ENCODE measurements at places on chromosomes 12 and 14. TPM values are rescaled to one million over a fixed set of nuclear protein-coding genes. Genes with fewer than 3 reads are reported as not detected.

GRCh38 chr14:37285220-37285619 is 87.5 kb downstream of the MIPOL1 start:
- H3K4me3 ChIP-seq: no peak overlapping the region
- no peak overlapping the region for H3K27ac ChIP-seq
- no peaks in the 10 kb centered on the region for H3K36me3 ChIP-seq
- no peaks in the 10 kb centered on the region for H3K27me3 ChIP-seq
- no peak for DNase-seq

DNA sequence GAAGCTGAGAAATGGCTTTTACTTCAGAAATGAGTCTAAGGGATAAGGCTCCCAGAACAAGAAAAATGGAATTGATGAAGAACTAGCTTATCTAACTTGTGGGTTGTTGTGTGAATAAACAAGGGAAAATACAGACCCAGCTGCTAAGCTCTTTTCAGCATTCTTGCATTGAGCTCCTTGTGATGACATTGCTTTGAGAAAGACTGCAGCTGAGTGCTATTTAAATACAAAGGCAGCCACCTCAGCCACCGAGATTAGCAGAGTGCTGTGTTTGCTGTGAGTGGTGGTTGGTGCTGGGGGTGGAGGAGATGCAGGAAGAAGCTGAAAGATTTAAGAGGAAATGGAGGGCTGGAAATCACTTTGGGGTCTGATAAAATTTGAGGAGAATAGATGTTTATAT is 396.0 kb upstream of the PRICKLE1 start:
- H3K36me3 ChIP-seq: no peaks in the 10 kb centered on the region
- peaks cover 22% of the 10 kb centered on the region for H3K4me1 ChIP-seq
- H3K4me3 ChIP-seq: no peak overlapping the region
- no peaks in the 10 kb centered on the region for H3K27me3 ChIP-seq
- no peak for DNase-seq

- DNase-seq: no peak
- peaks cover 9% of the 10 kb centered on the region for H3K27me3 ChIP-seq
- no peaks in the 10 kb centered on the region for H3K4me1 ChIP-seq
- no peak overlapping the region for H3K27ac ChIP-seq
- H3K4me3 ChIP-seq: no peak overlapping the region
- no peaks in the 10 kb centered on the region for H3K36me3 ChIP-seq
Observed at GRCh38 chr12:4091016-4091743, 182.4 kb upstream of the CCND2 start.

Gene PRH2
- not detected for total RNA-seq

Gene ANO2
- not detected for total RNA-seq

- no peak for DNase-seq
- no peak overlapping the region for H3K4me3 ChIP-seq
- no peaks in the 10 kb centered on the region for H3K36me3 ChIP-seq
- peaks cover 32% of the 10 kb centered on the region for H3K4me1 ChIP-seq
Observed at GRCh38 chr12:53506450-53506785, 866 bp downstream of the NPFF start.

DNA sequence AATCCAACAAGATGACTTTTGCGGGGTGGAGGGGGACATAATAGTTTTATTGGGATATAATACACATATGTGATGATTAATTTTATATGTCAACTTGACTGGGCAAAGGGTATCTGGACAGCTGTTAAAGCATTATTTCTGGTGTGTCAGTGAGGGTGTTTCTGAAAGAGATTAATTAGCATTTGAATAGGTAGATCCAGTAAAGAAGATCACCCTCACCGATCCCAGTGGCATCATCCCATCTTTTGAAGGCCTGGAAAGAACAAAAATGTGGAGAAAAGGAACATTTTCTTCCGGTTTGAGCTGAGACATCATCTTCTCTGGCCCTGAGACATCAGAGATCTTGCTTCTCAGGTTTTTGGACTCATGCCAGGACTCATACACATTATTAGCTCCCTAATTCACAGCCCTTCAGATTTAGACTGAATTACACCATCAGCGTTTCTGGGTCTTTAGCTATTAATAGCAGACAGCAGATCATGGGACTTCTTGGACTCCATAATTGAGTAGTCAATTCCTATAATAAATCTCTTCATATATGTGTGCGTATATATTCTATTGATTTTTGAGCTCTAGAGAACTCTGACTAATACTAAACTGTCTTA is 283.6 kb downstream of the PCNX1 start:
- H3K4me1 ChIP-seq: no peaks in the 10 kb centered on the region
- H3K27ac ChIP-seq: no peak overlapping the region
- no peaks in the 10 kb centered on the region for H3K27me3 ChIP-seq
- no peaks in the 10 kb centered on the region for H3K36me3 ChIP-seq

Gene PLBD1
- total RNA-seq: 0.51 TPM

GRCh38 chr12:28631831-28632230 is 441.6 kb downstream of the CCDC91 start:
- no peaks in the 10 kb centered on the region for H3K4me1 ChIP-seq
- no peaks in the 10 kb centered on the region for H3K36me3 ChIP-seq
- H3K4me3 ChIP-seq: no peak overlapping the region
- no peaks in the 10 kb centered on the region for H3K27me3 ChIP-seq
- H3K27ac ChIP-seq: no peak overlapping the region

DNA sequence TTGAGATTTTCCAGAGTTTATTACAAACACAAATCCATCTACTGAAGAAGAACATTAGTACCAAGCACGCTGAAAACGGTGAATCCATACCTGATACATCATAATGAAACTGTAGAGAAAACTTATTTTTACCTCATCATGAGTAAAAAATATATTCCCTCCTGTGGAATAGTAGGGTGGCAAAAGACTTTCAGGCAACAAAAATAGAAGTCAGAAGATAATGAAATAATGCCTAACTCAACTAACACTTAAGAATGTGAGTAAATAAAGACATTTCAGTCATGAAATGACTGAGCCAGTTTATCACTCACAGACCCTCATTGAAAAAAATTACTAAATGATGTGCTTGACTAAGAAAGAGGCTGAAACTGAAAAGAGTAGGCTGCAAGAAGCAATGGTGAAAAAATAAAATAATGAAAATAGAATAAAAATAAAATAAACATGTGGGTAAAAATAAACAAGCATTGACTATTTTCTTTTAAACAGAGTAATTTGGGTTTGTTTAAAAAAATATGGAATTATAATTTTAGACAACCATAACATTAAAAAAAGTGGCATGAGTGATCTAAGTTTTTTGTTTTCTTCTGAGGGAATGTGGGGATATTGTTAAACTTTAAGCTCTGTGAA is 148.6 kb downstream of the ASCL1 start:
- DNase-seq: no peak
- H3K27ac ChIP-seq: no peak overlapping the region

Gene SERPINA3
- 0.89 TPM for total RNA-seq

Gene RASSF9
- 0.89 TPM for total RNA-seq

DNA sequence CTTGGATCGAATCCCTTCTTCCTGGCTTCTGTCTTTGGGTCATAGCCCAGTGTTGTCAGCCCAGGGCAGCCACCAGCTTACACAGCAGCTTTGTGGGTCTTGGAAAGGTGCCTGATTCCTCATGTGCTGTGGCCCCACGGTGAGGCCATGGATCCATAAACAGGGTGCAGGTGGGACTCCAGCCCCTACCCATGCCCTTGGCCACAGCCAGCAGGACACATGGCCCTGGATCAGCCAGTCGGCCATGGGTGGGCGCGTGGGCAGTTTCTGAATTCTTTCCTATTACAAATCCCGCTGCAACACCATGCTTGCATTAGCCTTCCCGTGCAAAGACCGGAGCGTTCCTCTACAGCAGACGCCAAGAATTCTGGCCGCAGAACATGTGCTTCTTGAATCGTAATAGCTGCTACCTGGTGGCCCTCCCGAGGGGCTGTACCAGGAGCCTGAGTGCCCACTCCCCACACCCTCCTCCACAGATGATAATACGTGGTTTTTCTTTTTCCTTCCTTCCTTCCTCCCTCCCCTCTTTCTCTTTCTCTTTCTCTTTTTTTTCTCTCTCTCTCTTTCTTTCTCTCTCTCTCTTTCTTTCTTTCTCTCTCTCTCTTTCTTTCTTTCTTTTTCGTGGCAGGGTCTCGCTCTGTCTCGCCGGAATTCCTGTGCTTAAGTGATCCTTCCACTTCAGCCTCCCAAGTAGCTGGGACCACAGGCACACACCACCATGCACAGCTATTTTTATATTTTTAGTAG is 2.9 kb upstream of the MMP17 start:
- H3K27me3 ChIP-seq: no peaks in the 10 kb centered on the region
- peak; percentile 93 for DNase-seq
- peak overlapping the region; percentile 64 for H3K4me3 ChIP-seq
- H3K4me1 ChIP-seq: peaks cover 9% of the 10 kb centered on the region
- peak overlapping the region; percentile 51 for H3K27ac ChIP-seq
- no peaks in the 10 kb centered on the region for H3K36me3 ChIP-seq

Gene TOMM20L
- total RNA-seq: not detected

Gene POTEG
- total RNA-seq: not detected

DNA sequence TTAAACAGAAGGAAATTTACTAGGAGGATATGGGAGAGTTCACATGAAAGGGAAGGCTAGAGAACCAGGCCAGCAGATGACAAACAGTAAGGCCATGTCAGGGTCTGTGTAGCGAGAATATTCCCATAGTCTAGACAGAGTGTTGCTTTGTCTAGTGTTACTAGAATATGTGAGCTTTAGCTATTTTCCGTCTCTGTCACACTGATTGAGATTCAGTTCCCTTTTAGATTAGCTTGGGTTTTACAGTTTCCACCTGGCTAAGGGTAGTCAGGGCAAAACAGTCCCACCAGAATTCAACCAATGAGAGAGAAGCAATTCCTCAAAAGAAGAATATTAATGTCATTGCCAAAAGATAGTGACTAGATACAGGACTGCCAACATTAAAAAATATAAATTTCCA is 82.8 kb upstream of the MDM1 start:
- H3K27ac ChIP-seq: no peak overlapping the region
- H3K4me1 ChIP-seq: peaks cover 21% of the 10 kb centered on the region
- no peaks in the 10 kb centered on the region for H3K27me3 ChIP-seq

DNA sequence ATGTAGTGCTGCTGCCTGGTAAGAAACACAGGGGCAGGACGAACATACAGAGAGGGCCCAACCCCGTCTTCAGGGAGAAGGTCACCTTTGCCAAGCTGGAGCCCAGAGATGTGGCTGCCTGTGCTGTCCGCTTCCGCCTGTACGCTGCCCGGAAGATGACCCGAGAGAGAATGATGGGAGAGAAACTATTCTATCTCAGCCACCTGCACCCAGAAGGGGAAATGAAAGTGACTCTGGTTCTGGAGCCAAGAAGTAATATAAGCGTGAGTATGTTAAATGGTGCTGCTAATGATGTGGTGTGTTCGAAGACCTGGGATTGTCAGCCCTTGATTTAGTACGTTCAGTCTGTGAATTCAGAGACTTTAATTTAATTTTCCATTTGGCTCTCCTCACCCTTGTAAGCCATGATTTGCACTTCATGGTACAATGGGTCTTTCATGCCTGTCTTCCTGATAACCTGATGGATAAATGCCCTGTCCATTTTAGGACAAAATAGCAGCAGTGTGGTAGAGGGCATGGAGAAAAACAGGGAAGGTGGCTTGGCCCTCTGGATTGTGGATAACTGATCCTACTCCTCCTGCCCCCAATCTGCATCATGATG is 318.9 kb downstream of the SNAPC1 start:
- H3K27me3 ChIP-seq: peaks cover 6% of the 10 kb centered on the region
- no peak overlapping the region for H3K4me3 ChIP-seq
- no peak for DNase-seq
- H3K4me1 ChIP-seq: no peaks in the 10 kb centered on the region
- H3K36me3 ChIP-seq: no peaks in the 10 kb centered on the region

- H3K4me3 ChIP-seq: no peak overlapping the region
Observed at GRCh38 chr14:100660882-100661635, 65.6 kb upstream of the DLK1 start.

Gene FAM181A
- total RNA-seq: not detected

Gene OR10P1
- total RNA-seq: not detected

Gene INSM2
- total RNA-seq: not detected

DNA sequence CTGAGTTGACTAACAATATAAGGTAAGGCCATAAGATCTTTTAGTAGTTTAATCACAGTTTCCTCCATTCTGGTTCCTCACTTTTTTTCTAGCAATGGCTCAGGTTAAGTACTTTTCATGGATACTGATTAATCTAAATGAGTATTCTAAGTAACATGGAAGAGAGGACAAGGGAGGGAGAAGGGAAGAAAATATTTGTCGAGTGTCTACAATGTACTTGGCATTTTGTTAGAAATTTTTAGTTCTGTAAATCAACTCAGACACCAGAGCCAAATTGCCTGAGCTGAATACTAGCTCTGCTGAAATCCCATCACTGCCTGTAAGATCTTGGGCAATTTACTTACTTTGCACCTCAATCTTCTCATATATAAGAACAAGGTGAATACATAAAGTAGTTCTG is 20.2 kb downstream of the RERG start:
- no peak for DNase-seq
- H3K4me3 ChIP-seq: no peak overlapping the region
- no peak overlapping the region for H3K27ac ChIP-seq
- H3K36me3 ChIP-seq: no peaks in the 10 kb centered on the region
- no peaks in the 10 kb centered on the region for H3K4me1 ChIP-seq

Data from GM23248 (cell line).